ENCODE measurements at places on chromosomes 1 and 21. TPM values are rescaled to one million over a fixed set of nuclear protein-coding genes. Genes with fewer than 3 reads are reported as not detected.

The UMODL1 gene
- not detected for polyA plus RNA-seq

The NECTIN4 gene
- 0.43 TPM for polyA plus RNA-seq

The GOLT1A gene
- polyA plus RNA-seq = not detected

The COL9A2 gene
- polyA plus RNA-seq = 1.2 TPM

The MROH7 gene
- 5.9 TPM for polyA plus RNA-seq

The SLAMF9 gene
- polyA plus RNA-seq = not detected

The DNALI1 gene
- polyA plus RNA-seq = 9.7 TPM

The KIAA0040 gene
- polyA plus RNA-seq = 16.1 TPM

The SH2D5 gene
- polyA plus RNA-seq = 0.44 TPM

The ACKR1 gene
- 6.5 TPM for polyA plus RNA-seq

The TOR1AIP2 gene
- 28.5 TPM for polyA plus RNA-seq

The ELOVL1 gene
- 40.4 TPM for polyA plus RNA-seq

The C1orf115 gene
- polyA plus RNA-seq = 11.9 TPM

The SDHC gene
- polyA plus RNA-seq = 113 TPM

The CACHD1 gene
- polyA plus RNA-seq = 13.0 TPM

The FCGR2B gene
- 0.06 TPM for polyA plus RNA-seq

The KIF26B gene
- polyA plus RNA-seq = 0.99 TPM

The ACTL8 gene
- polyA plus RNA-seq = not detected

The MARK1 gene
- polyA plus RNA-seq = 12.0 TPM

The COL11A1 gene
- 16.0 TPM for polyA plus RNA-seq

The CAMK2N1 gene
- polyA plus RNA-seq = 5.9 TPM

The KAZN gene
- 14.6 TPM for polyA plus RNA-seq

The ZFP69 gene
- 5.0 TPM for polyA plus RNA-seq

The CR1L gene
- polyA plus RNA-seq = not detected

The BRINP2 gene
- polyA plus RNA-seq = 0.17 TPM

The RGS8 gene
- polyA plus RNA-seq = not detected

The CDC20 gene
- polyA plus RNA-seq = 15.2 TPM

The ERICH3 gene
- polyA plus RNA-seq = 0.08 TPM

The HCRTR1 gene
- polyA plus RNA-seq = 0.23 TPM

The GJC2 gene
- 1.2 TPM for polyA plus RNA-seq

The EVA1C gene
- 2.1 TPM for polyA plus RNA-seq

The SAMD11 gene
- polyA plus RNA-seq = 2.7 TPM

The SYDE2 gene
- polyA plus RNA-seq = 2.4 TPM

The TNFRSF4 gene
- polyA plus RNA-seq = 3.2 TPM

The OR2G6 gene
- not detected for polyA plus RNA-seq

The FALEC gene
- 1.9 TPM for polyA plus RNA-seq

The TAL1 gene
- 3.6 TPM for polyA plus RNA-seq

The GGPS1 gene
- 36.8 TPM for polyA plus RNA-seq

The FCN3 gene
- polyA plus RNA-seq = 0.50 TPM

The WNT3A gene
- polyA plus RNA-seq = not detected

The BRDT gene
- polyA plus RNA-seq = 0.37 TPM

The LRRC8C gene
- 6.5 TPM for polyA plus RNA-seq

The C1orf74 gene
- 2.8 TPM for polyA plus RNA-seq

The PAQR6 gene
- polyA plus RNA-seq = 5.2 TPM

The LAD1 gene
- 17.8 TPM for polyA plus RNA-seq

The OR2M3 gene
- 0.03 TPM for polyA plus RNA-seq
